ENCODE measurements at places on chromosomes 4 and X.
A peak's percentile ranks its signal among the peaks of the same experiment; 100 is the strongest.

DNA sequence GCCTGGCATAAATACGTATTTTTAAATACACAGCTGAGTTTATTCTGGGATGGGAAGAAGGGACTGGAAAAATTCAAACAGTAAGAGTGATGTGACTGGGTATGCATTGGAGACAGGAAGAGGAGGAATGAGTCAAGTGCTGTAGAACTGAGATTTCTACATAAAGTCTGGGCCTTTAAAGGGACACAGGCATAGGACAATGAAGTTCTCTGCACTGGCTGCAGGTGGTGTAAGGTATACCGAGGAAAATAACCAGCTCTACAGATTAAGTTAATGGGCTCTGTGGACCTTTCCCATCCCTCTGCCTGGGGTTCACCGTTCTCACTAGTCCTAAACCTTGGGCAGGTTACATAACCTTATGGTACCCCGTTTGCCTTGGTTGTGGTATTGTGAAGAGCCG, 68.7 kb downstream of the DHX15 start:
- no peak overlapping the region for H3K4me3 ChIP-seq
- H3K27ac ChIP-seq: no peak overlapping the region
- no peaks in the 10 kb centered on the region for H3K27me3 ChIP-seq

GRCh38 chr4:71095545-71095944, 102.1 kb downstream of the DCK start:
- H3K4me3 ChIP-seq: no peak overlapping the region
- no peak for DNase-seq
- H3K4me1 ChIP-seq: no peaks in the 10 kb centered on the region
- no peaks in the 10 kb centered on the region for H3K36me3 ChIP-seq
- H3K27ac ChIP-seq: no peak overlapping the region

DNA sequence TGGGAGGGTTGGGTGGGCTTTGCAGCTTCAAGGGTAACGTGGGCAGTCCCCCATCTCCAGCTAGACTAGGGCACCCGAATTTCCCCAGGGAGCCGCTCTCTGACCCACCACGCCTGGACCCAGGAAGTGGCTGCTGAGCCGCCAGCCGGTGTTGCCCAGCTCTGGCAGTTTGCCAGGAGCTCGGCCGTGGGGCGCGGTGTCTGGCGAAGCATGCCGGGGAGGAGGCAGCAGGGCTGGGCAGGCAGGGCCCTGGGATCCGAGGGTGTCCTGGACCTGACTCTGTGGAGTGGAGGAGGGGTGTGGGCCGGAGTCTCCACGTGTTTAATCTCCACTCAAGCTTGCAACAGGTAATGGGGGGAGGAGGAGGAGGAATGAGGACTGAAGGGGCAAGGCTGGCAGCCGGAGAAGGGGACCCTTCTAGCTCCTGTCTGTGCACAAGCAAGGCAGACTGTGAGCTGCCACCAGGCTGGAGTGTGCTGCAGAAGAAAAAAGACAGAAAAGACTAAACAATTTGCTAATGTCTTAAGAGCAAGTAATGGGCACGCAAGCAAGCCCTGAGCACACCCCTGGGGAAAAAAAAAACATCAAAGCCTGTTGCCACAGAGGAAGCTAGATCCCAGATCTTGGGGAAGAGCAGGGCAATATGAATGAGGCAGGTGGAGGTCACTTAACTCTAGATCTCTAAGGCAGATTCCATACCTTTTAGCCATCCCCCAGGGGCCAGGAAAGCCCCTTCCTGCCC, 2.4 kb downstream of the LONRF3 start:
- DNase-seq: no peak
- no peaks in the 10 kb centered on the region for H3K36me3 ChIP-seq
- H3K27ac ChIP-seq: no peak overlapping the region
- H3K4me3 ChIP-seq: no peak overlapping the region

- H3K36me3 ChIP-seq: no peaks in the 10 kb centered on the region
- no peak overlapping the region for H3K27ac ChIP-seq
- peaks cover 3% of the 10 kb centered on the region for H3K27me3 ChIP-seq
- no peak for DNase-seq
These were observed 16.6 kb downstream of the CENPVL2 start for GRCh38 chrX:51665981-51666380.

DNA sequence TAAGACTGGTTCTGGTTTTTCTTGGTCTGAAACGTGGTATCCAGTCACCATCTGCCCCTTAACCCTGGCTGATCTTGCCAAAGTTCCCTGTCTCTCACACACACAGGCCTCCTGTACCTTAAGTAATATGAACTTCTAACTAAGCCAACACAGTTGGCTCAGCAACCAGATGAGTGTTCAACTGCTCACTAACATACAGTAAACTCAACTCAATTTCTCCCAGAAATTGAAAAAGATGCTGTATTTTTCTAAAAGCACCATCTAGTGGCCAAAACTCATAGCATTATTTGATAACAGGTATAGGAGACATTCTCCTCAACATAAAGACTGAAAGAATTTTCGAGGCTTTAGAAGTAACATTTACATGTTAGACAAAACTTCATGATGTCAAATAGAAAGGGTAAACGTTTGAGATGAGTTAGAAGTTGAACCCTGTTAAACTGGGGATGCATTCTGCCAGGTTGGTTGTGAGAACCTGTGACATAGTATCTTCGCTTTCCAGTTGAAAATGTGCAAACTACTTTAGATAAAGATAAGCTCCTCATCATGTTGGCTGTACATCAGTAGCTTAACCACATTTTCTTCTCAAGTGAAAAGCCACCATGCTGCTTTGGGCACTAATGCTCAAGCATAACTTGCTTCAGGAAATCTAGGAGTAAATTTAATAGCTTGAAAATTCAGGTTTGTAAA, 31.2 kb downstream of the CCNI start:
- DNase-seq: peak; percentile 80
- no peak overlapping the region for H3K4me3 ChIP-seq
- H3K36me3 ChIP-seq: peaks cover 15% of the 10 kb centered on the region

GRCh38 chrX:123525123-123525725, 207.6 kb downstream of the THOC2 start:
- no peak overlapping the region for H3K27ac ChIP-seq
- H3K27me3 ChIP-seq: no peaks in the 10 kb centered on the region
- no peaks in the 10 kb centered on the region for H3K36me3 ChIP-seq
- DNase-seq: no peak
- no peak overlapping the region for H3K4me3 ChIP-seq

GRCh38 chr4:67933038-67933437, 30.3 kb downstream of the TMPRSS11A start:
- no peaks in the 10 kb centered on the region for H3K36me3 ChIP-seq
- H3K27ac ChIP-seq: no peak overlapping the region
- H3K4me1 ChIP-seq: no peaks in the 10 kb centered on the region
- H3K4me3 ChIP-seq: no peak overlapping the region

- H3K36me3 ChIP-seq: no peaks in the 10 kb centered on the region
- no peak overlapping the region for H3K27ac ChIP-seq
- H3K4me3 ChIP-seq: no peak overlapping the region
- no peaks in the 10 kb centered on the region for H3K4me1 ChIP-seq
- DNase-seq: no peak
These were observed 123.3 kb downstream of the SLC10A7 start for GRCh38 chr4:146398404-146398803.

DNA sequence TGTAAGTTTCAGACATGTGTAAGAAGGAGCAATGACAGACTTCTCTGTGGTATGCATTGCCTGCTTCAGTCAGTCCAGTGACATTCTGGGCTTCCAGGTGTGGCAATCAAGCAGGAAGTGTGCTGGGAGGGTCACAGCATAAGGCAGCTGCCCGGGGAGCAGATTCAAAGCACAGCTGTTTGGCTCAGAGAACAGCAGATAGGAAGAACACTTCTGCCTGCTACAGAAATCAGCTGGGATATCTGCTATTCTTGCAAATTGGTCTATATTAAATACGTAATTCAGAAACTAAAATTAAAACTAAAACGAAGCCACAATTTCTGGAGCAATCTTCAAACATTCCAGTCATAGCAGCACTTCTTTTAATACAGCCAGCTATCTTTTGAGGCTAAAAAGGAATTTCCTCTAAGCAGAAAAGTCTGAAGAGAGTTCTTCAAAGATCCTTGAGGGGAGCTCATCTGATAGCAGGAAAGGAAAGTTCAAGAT, 47.5 kb upstream of the GALNT7 start:
- peaks cover 1% of the 10 kb centered on the region for H3K4me1 ChIP-seq
- H3K36me3 ChIP-seq: no peaks in the 10 kb centered on the region
- H3K4me3 ChIP-seq: no peak overlapping the region
- H3K27me3 ChIP-seq: no peaks in the 10 kb centered on the region
- peak; percentile 25 for DNase-seq

DNA sequence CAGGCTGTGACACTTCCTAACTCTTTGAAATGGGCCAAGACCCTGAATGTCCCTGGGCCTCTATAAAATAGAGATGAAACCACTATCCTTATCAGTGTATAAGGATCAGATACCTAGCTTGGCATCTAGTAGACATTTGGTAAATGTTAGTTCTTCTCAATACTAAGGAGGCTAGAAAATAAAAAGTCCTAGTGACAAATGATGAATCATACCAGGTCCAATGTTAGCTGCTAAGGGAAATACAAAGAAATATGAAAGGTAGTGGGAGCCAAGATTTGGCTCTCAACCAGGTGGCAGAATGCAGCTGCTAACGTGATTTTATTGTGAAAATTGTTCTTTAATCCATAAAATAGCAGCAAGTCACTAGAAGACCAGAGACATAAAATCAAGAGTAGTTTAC, 19.8 kb upstream of the PPARGC1A start:
- no peak overlapping the region for H3K4me3 ChIP-seq
- H3K27ac ChIP-seq: no peak overlapping the region
- no peaks in the 10 kb centered on the region for H3K4me1 ChIP-seq
- no peak for DNase-seq
- H3K36me3 ChIP-seq: no peaks in the 10 kb centered on the region

DNA sequence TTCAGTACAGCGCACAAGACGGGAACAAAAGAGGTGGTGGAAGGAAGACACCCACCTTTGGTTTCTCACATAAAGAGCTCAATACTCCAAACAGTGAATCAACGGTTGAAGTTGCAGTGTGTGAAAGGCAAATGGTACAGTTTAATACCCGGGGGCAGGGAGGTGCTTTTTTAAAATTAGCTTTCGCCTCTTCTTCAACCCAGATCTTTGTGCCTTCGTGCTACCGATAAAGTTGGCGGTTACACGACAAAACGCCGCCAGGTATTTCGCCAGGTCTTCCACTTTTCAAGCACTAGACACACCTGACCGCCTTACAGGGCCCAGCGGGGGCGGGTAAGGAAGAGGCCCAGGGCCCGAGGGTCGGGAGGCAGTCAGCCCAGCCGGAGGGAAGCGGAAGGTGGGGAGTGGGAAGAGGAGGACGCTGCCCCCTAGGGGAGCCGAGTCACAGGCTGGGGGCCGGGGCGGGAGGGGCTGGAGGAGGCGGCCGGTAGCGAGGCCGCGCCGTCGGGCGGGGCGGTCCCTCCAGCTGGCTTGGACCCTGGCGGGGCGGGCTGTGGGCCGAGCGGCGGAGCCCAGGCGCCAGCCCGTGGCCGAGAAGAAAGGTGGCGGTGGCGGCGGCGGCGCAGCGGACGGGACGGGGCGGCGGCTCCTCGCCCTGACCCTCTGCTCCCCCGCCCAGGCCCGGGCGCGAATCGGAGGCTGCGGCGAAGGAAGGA, 16.0 kb downstream of the UTP3 start:
- no peaks in the 10 kb centered on the region for H3K36me3 ChIP-seq
- peak overlapping the region; percentile 67 for H3K4me3 ChIP-seq
- no peaks in the 10 kb centered on the region for H3K27me3 ChIP-seq

- no peaks in the 10 kb centered on the region for H3K4me1 ChIP-seq
- H3K27me3 ChIP-seq: no peaks in the 10 kb centered on the region
- peak; percentile 79 for DNase-seq
- peaks cover 9% of the 10 kb centered on the region for H3K36me3 ChIP-seq
These were observed 100.0 kb downstream of the TET2 start for GRCh38 chr4:105246712-105247111.

DNA sequence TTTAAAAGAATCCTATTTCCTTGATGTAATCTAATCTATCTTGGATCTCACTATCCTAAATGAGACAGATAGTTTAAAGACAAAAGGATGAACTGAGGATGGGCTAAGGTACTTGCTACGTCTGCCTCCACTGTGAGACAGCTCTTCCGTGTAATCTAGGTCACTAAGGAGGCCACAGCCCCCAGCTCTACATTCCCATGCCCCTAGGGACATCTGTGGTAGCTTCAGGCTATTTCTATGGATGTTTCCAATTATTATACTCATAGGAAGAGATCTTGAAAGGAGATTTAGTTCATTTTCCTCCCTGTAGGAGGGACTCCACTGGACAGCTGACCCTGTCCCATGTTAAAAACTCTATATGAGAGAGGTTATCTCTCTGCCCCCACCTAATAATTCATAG, 140.8 kb upstream of the TRPC5 start:
- no peaks in the 10 kb centered on the region for H3K4me1 ChIP-seq
- peaks cover 3% of the 10 kb centered on the region for H3K27me3 ChIP-seq
- no peak for DNase-seq
- no peaks in the 10 kb centered on the region for H3K36me3 ChIP-seq

GRCh38 chr4:159104694-159105414, 2.0 kb downstream of the RAPGEF2 start:
- H3K4me3 ChIP-seq: peak overlapping the region; percentile 88
- peaks cover 9% of the 10 kb centered on the region for H3K27me3 ChIP-seq
- DNase-seq: peak; percentile 61
- H3K4me1 ChIP-seq: peaks cover 2% of the 10 kb centered on the region

GRCh38 chr4:188346171-188346809, 207.0 kb downstream of the TRIML1 start:
- no peaks in the 10 kb centered on the region for H3K27me3 ChIP-seq
- H3K36me3 ChIP-seq: no peaks in the 10 kb centered on the region
- no peak for DNase-seq

DNA sequence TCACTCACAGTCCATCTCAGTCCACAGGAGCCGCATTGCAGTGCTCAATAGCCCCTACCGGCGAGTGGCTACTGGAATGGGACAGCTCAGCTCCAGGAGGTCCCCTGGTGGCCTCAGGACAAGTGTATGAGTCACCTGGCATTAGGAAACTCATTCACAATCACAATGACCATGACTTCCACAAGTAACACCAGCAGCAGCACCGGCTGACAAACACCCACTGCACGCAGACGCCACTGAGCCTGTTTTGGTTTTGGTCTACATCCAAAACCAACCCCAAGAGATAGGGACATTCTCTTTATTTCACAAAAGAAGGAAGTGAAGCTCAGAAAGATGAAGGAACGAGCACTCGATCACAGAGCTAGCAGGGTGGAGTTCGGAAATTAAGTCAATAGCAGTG, 8.1 kb downstream of the JAKMIP1 start:
- H3K27me3 ChIP-seq: peaks cover 8% of the 10 kb centered on the region
- no peaks in the 10 kb centered on the region for H3K4me1 ChIP-seq
- no peak overlapping the region for H3K27ac ChIP-seq
- no peak for DNase-seq
- no peak overlapping the region for H3K4me3 ChIP-seq
- H3K36me3 ChIP-seq: no peaks in the 10 kb centered on the region
